ENCODE measurements at places on chromosomes 11 and 22.

GRCh38 chr11:121801394-121801748, 314.6 kb downstream of the BLID start:
- DNase-seq: no peak

DNA sequence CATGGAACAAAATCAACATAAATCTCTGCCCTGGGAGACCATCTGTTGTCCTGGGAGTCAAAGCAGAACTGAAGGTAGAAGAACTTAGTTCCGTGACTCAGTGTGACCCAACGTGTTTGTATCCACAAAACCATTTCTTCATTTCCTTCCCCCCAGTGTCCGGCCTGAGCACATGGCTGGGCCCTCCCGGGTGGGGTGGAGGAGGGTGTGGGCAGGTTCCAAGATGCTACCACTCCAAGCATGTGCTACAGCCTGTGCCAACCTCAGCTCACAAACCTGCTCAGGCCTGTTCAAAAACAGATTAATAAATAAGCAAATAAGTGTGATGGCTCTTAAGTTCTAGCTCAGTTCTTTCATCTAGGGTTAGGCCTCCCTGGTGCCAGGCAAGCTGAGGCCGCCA, 55.3 kb downstream of the SHANK2 start:
- DNase-seq: no peak

DNA sequence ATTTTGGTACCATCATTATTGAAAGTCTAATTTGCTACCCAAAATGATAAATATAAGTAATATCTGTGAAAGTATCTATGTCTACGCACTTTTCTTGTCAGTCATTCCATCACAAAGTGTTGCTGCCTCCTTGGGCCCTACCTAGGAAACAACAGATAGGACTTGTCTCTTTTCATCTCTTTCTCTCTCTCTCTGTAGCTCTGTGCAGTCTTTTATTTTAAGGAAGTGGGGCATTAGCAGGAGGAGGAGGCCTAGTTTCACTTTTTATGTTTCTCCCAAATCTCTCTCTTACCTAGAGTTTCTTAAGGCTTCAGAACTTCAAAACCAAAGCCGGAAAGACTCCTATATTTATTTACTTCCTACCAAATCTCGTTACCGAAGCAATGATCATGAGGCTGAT, 354.8 kb upstream of the LUZP2 start:
- DNase-seq: no peak

DNA sequence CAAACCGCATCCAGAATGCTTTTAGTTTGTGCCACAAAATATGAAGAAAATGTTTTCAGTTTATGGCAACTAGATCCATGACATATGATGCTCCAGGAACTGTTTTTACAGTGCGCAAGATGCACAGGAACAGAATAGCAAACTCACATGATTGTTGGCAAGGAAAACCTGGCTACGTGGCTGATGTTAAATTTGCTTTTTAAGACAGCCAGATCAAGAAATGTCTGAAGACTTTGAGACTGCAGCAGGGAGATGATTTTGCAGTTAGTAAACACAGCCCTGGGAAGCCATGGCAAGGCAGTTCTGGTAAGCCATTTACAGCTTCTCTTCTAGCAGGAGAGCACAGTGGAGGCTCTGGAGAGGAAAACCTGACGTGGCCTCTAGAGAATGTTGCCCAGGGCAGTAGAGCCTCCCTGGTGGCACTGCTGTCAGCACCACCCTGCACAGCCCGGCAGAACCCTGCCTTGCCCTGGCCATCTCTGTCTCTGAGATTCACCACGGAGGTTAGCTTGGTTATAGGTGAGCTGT, 69.8 kb upstream of the TNRC6B start:
- DNase-seq: no peak

DNA sequence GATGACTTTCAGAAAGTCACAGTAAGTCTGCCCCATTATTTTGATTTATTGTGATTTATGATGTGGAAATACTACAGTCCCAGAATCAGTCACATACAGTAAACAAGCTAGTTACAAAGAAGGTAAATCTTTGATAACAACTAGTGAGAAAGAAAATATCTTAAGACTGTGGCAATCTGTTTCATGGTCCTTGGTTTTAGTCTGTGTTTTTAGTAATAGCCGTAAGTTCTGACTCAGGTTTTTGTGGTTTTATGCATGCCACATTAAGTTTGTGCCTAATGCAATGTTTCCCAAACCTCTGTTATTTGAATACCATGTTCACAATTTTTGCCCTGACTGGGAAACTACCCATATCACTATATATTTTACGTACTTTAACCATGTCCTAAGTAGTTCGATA, 6.7 kb downstream of the CEP295 start:
- DNase-seq: no peak

DNA sequence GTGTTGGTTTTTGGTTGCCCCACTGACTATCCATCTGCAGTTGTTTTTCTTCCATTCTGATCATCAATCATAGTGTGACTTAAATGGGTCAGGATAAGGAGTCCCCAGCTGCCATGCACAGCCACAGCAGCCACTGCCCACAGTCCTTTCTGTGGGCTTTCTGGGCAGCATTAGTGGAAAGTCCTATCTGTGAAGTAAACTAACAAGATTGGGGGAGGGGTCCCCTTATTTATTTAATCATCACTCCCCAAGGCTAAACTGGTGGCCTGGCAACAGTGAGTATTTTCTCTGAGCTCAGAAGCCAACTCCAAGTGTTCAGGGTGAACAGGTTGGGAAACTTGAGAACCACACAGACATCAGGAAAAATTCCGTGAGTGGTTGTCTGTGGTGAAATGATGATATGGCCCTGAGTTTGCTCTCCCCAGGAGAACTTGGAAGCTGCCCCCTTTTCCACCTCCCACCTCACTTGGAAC, 145.0 kb downstream of the CCDC34 start:
- DNase-seq: no peak

DNA sequence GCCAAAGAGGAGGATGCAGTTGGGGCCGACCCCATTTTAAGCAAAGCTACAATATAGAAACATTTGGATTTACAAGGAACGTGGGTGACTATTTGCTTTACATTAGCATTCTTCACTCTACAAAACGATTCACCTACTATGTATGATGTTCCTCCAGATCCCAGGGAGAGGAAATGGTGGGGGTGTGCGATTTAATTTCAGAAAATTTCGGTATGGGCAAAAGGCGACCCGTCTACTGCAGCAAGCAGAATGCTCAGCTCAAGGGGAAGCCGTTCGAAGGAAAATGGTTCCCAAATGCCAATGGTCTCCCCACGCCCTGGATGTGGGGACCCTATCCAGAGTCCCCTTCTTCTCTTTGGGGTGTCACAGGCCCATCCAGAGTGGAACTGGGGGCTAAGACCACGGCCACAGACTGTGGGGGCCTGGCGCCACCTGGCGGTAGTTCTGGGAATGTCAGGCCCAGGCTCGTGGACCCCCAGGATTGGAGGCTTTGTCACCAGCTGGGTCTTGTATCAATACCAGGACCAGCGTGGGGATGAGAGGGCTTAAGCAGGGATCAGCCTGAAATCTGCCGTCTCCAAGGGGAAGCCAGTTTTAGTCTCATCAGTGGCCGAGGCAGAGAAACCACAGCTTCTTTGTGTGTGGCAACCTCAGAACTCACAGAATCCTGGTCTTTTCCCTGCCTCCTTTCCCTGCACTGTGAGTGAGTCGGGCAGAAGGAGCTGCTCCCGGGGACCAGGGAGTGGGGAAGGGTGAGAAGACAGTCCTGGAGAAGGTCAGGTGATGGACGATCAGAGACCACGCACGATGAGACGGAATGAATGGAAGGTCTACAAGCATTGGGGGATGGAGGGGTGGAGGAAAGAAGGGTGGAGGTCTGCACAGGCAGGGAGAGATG, 8.4 kb downstream of the LRRC10B start:
- peak; percentile 30 for DNase-seq

- DNase-seq: no peak
Observed at GRCh38 chr11:66420671-66421476, at the start of gene NPAS4. TSS of gene NPAS4 (plus strand) at chr11:66421035. CDS start at chr11:66421180, 145 bp downstream.

- DNase-seq: no peak
Observed at GRCh38 chr11:65059959-65060824, 1.8 kb upstream of the NAALADL1 start.

GRCh38 chr11:114889594-114890011, 211.3 kb downstream of the NXPE2 start:
- no peak for DNase-seq

DNA sequence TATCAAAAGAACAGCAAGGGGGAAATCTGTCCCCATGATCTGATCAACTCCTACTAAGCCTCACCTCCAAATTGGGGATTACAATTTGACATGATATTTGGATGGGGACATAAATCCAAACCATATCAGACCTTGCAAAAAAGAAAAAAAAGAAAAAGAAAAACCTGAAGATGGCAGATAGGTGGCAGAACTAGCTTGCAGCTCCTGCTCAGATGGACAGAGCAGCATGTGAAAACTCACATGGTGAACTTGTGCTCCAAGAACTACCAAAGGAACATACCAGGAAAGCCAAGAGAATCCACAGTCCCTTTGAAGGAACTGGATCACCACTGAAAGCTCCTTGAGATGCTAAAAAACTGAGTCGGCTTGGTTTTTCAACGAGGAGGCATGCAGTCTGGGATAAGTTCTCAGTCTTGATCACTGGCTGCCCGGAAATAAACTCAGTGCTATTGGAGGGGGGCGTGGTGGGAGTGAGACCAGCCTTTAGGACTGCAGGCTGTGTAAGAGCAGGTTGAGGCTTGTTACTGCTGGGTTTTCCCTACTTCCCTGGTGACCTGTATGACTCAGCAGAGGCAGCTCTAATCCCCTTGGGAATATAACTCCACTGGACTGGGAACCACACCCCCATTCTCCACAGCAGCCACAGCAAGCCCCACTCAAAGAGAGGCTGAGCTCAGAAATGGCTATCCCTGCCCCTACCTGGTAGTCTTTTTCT, 358.3 kb upstream of the ARHGAP42 start:
- DNase-seq: no peak

DNA sequence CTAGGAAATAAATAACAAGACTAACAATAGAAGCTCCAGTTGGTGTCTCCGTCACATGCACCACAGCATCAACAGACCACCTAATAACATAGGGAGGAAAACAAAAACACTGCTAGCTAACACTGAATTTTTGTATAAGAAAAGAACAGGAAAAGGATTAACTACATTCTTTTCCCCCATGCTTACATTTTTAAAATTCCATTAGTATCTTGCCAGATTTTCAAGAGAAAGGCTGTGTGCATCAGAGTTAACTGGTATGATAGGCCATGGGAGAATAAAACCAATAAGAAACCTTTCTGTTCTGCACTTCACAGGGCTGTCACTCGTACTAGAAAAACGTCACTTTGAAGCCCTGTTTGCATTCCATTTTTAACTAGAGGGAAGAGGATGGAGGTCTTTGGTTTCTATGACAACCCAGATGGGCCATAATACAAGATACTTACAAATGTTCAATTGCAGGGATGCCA, 79.0 kb downstream of the LARGE2 start:
- no peak for DNase-seq

- no peak for DNase-seq
Observed at GRCh38 chr11:134818516-134818915, 406.5 kb upstream of the B3GAT1 start.

DNA sequence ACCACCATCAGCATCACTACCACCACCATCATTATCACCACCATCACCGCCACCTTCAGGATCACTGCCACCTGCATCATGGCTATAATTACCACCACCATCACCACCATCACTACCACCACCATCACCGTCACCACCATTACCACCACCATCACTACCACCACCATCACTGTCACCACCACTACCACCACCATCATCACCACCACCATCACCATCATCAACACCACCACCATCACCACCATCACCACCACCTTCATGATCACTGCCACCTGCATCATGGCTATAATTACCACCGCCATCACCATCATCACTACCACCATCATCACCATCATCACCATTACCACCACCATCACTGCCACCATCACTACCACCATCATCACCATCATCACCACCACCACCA, 23.5 kb downstream of the CACNG2 start:
- no peak for DNase-seq

DNA sequence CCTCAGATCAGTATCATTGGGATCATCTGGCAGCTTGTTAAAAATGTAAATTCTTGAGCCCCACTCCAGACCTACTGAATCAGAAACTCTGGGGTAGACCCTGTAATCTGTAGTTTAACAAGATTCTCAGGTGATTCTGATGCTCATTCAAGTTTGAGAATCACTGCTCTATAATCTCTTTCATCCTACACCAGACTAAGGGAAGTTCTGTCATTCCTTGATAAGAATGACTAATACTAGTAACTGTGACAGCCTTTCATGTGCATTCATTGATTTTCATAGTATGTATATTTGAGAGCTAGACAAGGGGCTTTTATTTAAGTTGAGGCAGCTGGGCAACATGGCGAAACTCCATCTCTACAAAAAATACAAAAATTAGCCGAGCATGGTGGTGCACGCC, 30.0 kb downstream of the NAT10 start:
- DNase-seq: no peak

- no peak for DNase-seq
Observed at GRCh38 chr22:29208502-29208862, 2.8 kb downstream of the EMID1 start.

DNA sequence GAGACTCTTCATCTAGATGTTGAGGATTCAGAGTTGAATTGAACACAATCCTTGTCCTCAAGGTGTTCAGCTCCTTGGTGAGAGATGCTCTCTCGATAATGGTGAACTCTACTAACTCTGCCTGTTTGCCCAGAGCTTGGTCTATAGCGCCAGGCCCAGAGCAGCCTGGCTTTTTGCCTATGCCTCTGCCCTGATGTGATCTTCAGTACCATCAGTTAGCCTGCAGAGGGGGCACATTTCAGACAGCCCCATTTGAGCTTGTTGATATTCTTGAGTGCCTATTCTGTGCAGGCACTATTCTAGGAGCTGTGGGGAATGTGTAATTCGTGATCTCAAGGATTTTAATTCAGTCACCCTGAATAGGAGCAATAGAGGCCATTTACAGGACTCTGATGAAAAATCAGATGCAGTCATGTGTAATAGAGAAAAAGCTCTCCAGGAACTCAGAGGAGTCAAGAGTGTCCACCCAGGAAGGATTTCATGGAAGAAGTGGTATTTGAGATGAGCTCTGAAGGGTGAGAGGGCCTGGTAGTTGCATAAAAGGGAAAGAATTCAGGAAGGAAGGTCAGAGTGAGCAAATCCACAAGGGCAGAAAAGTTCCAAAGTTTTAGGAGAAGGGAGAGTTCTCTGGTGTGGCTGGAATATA, 19.3 kb downstream of the GTPBP1 start:
- no peak for DNase-seq

GRCh38 chr11:92993004-92993403, 23.6 kb downstream of the MTNR1B start:
- no peak for DNase-seq

GRCh38 chr11:119166368-119167076, 2.0 kb upstream of the NLRX1 start:
- DNase-seq: no peak

All from stimulated activated CD8-positive, alpha-beta memory T cell treated with anti-CD3 and anti-CD28 coated beads, Interleukin-4, amount 100 ng/mL, for 1 hour (primary cell).